Kidney epithelial cell (primary cell): ENCODE measurements at places on chromosomes 12 and 14. TPM values are rescaled to one million over a fixed set of nuclear protein-coding genes. Genes with fewer than 3 reads are reported as not detected.

GRCh38 chr12:89047856-89048418 lies 304.4 kb downstream of the DUSP6 start:
- DNase-seq, result no peak

- DNase-seq, result no peak
Observed at GRCh38 chr14:100144996-100145646, 14.3 kb downstream of the DEGS2 start.

Gene LIN7A
- total RNA-seq, result 0.79 and 1.3 TPM in 2 replicates

DNA sequence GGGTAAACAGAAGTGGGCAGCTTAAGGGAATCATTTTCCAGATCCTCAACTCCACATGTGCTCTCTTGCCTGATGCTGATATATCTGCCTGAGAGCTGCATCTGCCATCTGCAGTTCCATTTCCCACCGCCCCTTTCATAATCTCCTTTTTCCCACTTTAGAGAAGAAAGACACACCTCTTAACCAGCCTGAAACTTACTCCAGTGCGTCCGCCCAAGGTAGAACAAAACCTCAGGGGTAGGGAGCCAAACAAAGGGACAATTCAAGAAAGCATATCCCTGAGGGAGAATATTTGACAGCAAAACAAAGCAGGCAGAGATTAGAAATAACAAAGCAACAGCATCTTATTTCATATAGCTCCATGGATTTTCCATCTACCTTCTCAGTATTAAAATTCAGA lies 4.3 kb downstream of the MDM1 start:
- DNase-seq, result no peak

Gene SERPINA12
- total RNA-seq, result not detected in 2 replicates

Gene EPYC
- total RNA-seq, result not detected in 2 replicates

DNA sequence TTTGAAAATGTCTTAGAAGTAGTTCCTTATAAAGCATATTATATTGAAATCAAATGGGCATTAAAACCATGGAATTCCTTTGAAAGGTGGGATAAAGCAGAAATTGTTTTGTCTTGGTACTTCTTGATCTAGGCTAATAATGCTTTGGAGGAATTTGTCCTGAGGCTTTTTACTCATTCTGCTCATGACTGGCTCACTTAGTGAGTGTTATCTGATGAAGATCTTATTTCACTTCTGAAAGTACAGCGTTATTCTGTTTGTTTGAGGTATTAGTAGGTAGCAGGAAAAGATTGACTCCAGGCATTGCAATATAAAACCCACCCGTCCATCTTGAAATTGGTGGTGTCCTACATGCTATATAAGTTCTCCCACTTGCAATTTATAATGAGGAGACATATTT lies 5.5 kb downstream of the C12orf71 start:
- DNase-seq, result peak; percentile 18

- no peak for DNase-seq
Observed at GRCh38 chr14:87185961-87186560, 806.9 kb downstream of the GALC start.

DNA sequence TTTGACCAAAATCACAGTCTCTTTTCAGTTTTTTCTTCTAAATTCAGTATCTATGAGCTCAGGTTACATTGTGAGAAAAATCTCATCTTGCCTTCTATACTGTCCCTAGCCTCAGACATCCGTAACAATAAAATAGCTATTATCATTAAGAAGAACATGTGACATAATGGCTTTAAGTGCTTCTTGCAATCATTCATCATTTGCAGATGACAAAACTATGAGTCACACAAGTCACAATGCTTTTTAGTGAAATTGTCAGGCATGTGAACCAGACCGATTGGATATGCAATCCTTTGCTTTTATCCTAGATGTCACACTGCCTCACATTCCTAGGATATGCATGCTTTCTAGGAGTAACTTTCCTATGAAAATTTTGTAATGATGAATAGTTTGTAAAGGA lies 313.1 kb downstream of the SLC6A15 start:
- peak; percentile 58 for DNase-seq

GRCh38 chr14:36939265-36939664 lies 233.1 kb downstream of the SLC25A21 start:
- no peak for DNase-seq

DNA sequence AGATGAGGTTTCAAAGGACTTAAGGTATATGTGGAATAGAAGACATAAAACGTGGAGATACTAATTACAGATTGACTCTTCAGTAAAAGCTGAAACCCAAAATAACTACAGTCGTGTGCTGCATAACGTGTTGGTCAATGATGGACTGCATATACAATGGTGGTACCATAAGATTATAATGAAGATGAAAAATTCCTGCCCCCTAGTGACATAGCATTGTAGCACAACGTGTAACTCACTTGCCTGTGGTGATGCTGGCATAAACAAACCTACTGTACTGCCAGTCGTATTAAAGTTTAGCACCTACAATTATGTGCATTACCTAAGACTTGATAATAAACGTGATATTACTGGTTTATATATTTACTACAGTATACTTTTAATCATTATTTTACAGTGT lies 150.3 kb downstream of the LRRK2 start:
- DNase-seq, result no peak

DNA sequence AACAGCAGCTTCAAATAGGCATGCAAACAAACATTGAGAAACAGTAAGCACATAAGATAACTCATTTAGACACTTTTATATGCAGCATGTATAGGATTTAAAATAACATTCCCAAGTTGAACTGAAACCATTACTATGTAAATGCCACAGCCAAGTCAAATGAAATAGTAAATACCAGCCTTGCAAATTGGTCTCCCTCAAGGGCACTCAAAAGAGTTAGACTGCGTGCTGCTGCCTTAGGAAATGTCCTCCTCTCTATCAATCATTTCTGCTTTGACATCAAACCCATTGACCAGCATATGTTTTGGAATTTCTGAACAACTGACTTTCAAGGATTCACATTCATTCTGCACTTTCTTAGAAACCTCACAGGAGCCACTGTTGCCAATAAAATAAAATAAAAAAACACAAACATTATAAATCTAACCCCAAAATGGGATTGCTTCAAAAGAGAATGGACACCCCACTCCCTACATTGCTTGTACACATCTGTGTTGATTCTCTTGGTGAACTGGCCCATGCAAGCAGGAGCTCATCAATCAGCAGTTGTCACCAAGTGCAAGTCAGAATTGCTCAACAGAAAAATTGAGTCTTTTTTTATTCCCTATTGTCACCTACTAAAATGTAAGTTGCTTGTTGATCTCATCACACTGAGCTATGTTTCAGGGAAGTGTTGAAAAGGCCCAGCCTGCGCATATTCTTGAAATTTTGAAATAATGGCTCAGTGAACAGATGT lies 256.2 kb downstream of the DAD1 start:
- no peak for DNase-seq

- DNase-seq, result no peak
Observed at GRCh38 chr12:113903381-113903863, 62.7 kb downstream of the RBM19 start.

DNA sequence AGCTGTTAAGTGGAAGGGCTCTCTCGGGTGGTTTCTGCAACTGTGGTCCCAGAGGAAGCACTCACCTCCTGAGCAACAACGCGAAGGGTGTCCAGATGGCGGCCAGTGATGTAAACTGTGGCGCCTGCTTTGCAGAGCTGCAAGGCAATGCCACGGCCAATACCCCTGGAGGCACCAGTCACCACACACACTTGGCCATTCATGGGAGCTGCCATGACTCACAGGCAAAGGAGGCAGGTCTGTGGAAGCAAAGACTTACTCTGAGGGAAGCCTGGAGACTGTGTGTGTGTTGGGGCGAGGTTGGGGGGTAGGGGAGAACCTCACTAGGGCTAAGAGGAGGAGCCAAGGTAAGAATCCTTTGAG lies 707 bp downstream of the DHRS1 start:
- DNase-seq, result peak; percentile 48
